Smooth muscle cell of the pulmonary artery (primary cell): ENCODE measurements at places on chromosomes 11 and 22. TPM values are rescaled to one million over a fixed set of nuclear protein-coding genes. Genes with fewer than 3 reads are reported as not detected.

GLYATL1B gene
- not detected in 2 replicates for total RNA-seq

C1QTNF5 gene
- 15.8 and 24.9 TPM in 2 replicates for total RNA-seq

MUC2 gene
- total RNA-seq: not detected in 2 replicates

GSTT2 gene
- not detected in 2 replicates for total RNA-seq

RPLP2 gene
- 207 and 271 TPM in 2 replicates for total RNA-seq

RASSF10 gene
- total RNA-seq: 0.23 TPM in 1 of 2 replicates, not detected in the other

FAM89B gene
- total RNA-seq: 23.5 and 41.3 TPM in 2 replicates

TMEM86A gene
- 0.30 and 0.33 TPM in 2 replicates for total RNA-seq

INPP5J gene
- total RNA-seq: 0.26 and 0.46 TPM in 2 replicates

C22orf42 gene
- total RNA-seq: not detected in 2 replicates

TSGA10IP gene
- total RNA-seq: not detected in 2 replicates

HORMAD2 gene
- not detected in 2 replicates for total RNA-seq

DNAJB7 gene
- total RNA-seq: not detected in 2 replicates

CNGA4 gene
- 0.07 and 0.17 TPM in 2 replicates for total RNA-seq

ART5 gene
- total RNA-seq: not detected in 2 replicates

ASRGL1 gene
- total RNA-seq: 0.23 and 0.59 TPM in 2 replicates

OR51E1 gene
- 0.03 TPM in 1 of 2 replicates, not detected in the other for total RNA-seq

KCNJ1 gene
- not detected in 2 replicates for total RNA-seq

RNF214 gene
- total RNA-seq: 10.7 and 11.9 TPM in 2 replicates

OR6T1 gene
- not detected in 2 replicates for total RNA-seq

BIRC3 gene
- total RNA-seq: 0.91 and 2.5 TPM in 2 replicates

CASP4 gene
- total RNA-seq: 101 and 111 TPM in 2 replicates

POU2AF1 gene
- total RNA-seq: not detected in 2 replicates

SNX15 gene
- total RNA-seq: 10.2 and 10.3 TPM in 2 replicates

TRIM6 gene
- 3.0 and 5.1 TPM in 2 replicates for total RNA-seq

CARD18 gene
- total RNA-seq: not detected in 2 replicates

XPNPEP3 gene
- total RNA-seq: 10.6 and 16.4 TPM in 2 replicates

SPON1 gene
- total RNA-seq: 2.0 and 30.5 TPM in 2 replicates

PRAME gene
- total RNA-seq: not detected in 2 replicates

OR2AG2 gene
- total RNA-seq: 0.10 and 0.13 TPM in 2 replicates

MMP3 gene
- total RNA-seq: 0.40 TPM in 1 of 2 replicates, not detected in the other

MYBPC3 gene
- total RNA-seq: not detected in 2 replicates

KRTAP5-8 gene
- not detected in 2 replicates for total RNA-seq

OR5F1 gene
- total RNA-seq: not detected in 2 replicates

IGLL1 gene
- not detected in 2 replicates for total RNA-seq

IGLL5 gene
- not detected in 2 replicates for total RNA-seq

CACNA1I gene
- total RNA-seq: under 0.01 TPM in 1 of 2 replicates, not detected in the other

DEUP1 gene
- not detected in 2 replicates for total RNA-seq

NLRP14 gene
- total RNA-seq: 0.07 and 0.10 TPM in 2 replicates

FZD4 gene
- 29.6 and 47.0 TPM in 2 replicates for total RNA-seq

TAF1D gene
- 85.8 and 86.5 TPM in 2 replicates for total RNA-seq

SMTNL1 gene
- not detected in 2 replicates for total RNA-seq

SCO2 gene
- total RNA-seq: 1.2 and 1.5 TPM in 2 replicates

MS4A1 gene
- not detected in 2 replicates for total RNA-seq

OR52L1 gene
- not detected in 2 replicates for total RNA-seq

FGF4 gene
- total RNA-seq: not detected in 2 replicates
